Activated CD8-positive, alpha-beta memory T cell treated with anti-CD3 and anti-CD28 coated beads, Interleukin-2, amount 50 U/mL, for 48 hours (primary cell): ENCODE measurements at places on chromosomes 12 and 14.

DNA sequence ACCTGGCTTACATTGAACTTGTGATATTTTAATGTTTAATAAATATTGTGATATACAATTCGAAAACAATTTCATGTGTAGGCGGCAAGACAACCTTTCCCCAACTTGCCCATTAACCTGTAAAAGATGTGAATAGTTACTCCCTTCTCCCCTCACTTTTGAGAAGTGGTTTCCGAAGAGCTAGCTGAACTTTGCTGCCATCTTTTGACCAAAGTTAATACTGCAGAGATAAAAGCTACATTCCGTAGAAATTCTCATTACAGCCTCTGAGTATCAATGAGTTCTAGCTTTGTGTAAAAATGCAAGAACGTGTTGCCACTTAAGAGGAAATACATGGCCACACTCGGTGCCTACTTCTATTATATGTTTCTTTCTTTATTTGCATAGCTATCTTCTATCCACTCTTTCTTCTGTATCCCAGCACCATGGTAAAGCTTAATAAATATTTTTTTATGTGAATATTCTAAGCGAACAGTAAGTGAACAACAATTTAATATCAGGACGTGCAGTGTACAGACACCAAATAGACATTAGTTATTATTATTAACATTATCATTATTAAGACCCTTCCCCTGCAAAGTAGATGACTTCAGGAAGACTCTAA lies 105.1 kb upstream of the TMEM260 start:
- no peak for DNase-seq

- DNase-seq, result no peak
Observed at GRCh38 chr14:75961662-75962061, 20.1 kb downstream of the TGFB3 start.

GRCh38 chr14:59075506-59075905 lies 113.0 kb upstream of the DAAM1 start:
- DNase-seq, result no peak

DNA sequence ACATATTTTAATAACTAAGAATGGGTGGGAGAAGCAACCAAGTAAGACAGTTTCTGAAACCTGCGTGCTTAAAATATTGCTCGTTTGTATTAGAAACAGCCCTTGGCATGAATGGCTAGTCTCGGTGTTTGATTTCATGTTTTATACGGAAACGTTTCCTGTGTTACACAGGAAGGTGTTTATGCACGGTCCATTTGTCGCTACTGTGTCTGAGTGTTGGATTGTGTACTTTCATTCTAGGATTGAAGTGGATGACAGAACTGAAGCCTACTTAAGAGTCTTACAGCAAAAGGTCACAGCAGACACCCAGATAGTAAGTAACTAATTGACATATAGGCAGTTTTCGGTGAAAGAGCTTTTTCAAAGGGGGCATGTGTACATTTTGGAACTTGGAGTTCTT lies 19.6 kb downstream of the PIWIL1 start:
- no peak for DNase-seq

DNA sequence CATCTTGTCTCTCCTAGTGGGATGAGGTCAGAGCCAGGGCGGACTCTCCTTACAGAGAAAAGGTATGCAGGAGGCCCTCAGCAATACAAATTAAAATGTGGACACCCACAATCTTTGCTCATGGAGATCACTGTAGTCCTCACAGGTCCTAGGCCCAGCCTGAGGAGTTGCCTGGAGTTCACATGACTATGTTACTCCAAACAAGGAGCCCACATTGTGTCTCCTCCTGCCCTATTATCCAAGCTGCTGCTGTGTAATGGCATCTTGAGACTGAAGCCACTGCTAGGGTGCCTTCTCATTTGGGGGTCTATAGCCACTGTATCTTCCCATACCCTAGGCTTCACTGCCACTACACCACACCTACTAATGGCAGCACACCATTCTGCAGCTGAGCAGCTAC lies 11.0 kb downstream of the OR4K1 start:
- no peak for DNase-seq

DNA sequence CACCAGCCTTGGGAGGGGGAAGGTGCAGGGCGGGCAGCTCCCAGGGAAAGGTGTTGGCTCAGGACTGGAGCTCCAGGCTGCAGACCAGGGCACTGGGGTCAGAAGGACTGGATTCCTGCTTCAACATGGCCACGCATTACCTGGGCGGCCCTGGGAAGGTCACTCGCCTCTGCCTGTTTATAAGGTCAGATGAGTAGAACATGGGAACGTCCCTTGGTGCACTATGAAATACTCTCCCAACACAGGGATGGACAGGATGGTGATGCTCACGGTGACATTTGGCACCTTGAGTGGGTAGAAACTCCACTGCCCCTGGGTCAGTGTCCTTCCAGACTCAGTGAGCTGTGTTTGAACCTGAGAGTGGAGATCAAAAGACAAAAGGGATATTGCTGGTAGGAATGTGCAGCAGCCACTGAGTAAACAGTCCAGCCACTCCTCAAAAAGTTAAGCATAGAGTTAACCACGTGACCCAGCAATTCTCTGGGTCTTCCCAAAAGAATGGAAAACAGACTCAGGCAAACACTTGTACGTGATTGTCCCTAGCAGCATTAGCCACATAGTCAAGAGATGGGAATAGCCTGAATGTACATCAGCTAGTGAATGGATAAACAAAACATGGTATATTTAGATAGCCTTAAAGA lies 9.1 kb upstream of the BDKRB2 start:
- DNase-seq, result no peak

GRCh38 chr12:56450241-56450640 lies 1.0 kb upstream of the TIMELESS start:
- no peak for DNase-seq

- no peak for DNase-seq
Observed at GRCh38 chr14:93975791-93976476, 436 bp downstream of the ASB2 start.

DNA sequence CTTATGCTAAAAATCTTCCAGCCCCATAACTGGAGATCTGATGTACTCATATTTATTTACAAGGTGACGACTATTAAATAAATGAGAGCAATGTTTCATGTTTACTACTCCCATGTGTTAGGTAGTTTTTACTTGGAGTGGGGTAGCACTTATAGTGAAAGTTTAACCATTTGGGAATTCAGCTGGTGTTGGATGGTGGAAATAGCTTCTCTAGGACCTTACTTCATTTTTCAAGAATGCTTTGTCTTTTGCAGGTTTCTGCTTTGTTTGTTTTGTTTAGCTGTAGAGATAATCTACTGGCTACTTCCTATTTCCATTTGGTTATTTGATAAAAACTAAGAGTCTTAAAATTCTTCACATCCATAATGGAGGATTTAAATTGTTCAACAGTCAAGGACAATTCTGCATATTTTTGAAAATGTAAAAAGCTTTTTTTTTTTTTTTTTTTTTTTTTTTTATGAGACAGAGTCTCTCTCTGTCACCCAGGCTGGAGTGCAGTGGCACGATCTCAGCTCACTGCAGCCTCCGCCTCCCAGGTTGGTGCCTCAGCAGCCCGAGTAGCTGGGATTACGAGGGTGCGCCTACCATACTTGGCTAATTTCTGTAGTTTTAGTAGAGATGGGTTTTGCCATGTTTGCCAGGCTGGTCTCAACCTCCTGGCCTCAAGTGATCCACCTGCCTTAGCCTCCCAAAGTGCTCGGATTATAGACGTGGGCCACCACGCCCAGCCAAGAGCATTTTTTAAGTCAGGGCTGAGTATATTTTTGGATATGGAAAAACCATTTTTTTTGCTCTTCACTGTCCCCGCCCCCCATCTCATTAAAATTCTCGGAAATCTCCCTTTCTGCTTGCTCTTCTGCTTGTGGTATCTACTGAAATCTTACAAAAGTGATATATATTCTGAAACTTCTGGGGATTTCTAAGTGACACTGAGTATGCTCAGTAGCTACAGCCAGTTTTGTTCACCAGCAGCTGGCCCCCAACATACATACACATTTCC lies 1.4 kb upstream of the ABCD2 start:
- peak; percentile 76 for DNase-seq

DNA sequence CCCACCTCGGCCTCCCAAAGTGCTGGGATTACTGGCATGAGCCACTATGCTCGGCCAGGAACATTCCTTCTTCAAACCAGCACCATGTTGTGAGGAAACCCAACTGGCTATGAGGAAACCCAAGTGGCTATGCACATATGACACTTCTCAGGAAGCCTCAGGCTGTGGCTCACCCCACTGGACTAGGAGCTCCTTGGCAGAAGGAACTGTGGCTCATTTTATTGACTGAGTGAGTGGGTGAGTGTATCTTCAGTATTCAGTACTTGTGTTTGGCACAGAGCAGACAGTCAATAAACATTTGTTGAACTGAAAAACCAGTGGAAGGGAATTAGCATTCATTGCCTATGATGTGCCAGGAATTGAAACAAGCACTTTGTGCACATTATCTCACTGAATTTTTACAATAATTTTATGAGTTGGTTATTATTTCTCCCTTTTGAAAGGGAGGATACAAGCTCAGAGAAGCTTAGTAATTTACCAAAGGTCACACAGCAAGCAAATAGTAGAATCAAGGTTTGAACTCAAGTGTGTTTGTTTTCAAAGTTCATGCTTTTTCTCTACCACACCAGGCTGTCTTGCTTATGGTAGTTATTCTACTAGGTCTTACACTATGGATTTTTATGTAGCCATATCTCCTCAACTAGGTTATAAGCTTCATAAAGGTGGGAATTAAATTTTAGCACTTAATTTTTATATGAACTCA lies 121.6 kb downstream of the VEZT start:
- no peak for DNase-seq

GRCh38 chr14:51933191-51933590 lies 56.2 kb upstream of the RTRAF start:
- no peak for DNase-seq

DNA sequence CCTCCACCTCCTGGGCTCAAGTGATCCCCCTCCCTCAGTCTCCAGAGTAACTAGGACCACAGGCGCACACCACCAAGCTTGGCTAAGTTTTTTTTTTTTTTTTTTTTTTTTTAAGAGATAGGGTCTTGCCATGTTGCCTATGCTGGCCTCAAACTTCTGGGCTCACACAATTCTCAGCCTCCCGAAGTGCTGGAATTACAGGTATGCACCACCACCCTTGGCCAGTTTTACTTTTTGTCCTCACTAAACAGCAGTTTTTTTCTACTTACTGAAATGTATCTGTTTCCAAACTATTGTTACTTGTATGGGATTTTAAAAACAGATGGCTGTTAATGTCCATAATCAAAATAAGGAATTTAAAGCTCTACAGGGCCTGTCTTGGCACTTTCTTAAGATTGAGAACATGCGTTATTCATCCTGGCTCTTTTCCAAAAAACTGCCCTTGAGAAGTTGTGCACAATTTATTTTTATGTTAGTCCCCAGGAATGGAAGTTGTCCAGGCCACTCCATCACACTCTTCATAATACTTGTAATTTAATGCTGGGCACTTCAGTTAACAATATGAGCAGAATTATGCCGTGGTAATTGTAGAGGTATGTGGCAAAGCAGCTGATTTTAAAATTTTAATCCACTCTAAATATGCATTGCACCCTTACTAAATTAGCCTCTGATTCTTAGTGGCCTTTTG lies 51.9 kb upstream of the REP15 start:
- DNase-seq, result no peak

GRCh38 chr14:100619396-100620254 lies 32.4 kb upstream of the BEGAIN start:
- peak; percentile 34 for DNase-seq

- no peak for DNase-seq
Observed at GRCh38 chr12:90254796-90255195, 546.2 kb upstream of the ATP2B1 start.

- no peak for DNase-seq
Observed at GRCh38 chr14:24056800-24057184, 5.0 kb downstream of the CARMIL3 start.

GRCh38 chr14:70988452-70988851 lies 81.2 kb downstream of the PCNX1 start:
- no peak for DNase-seq

DNA sequence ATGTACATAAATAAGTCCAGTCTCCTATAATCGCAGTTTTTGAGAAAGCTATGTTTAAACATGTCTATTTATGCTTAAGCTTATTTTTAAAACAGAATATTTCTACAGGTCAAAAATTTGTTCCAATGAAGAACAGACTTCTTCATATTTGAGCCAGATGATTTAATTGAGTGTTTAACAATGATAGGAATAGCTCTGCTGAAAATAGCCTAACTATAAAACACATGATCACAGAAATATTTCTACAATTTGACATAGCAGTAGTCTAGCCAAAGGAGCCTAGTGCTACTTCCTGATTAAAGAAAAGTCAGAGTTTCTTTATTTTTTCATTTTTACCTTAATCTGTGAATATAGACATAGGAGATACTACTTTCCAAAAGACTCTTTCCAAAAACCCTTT lies 29.4 kb downstream of the DCP1B start:
- no peak for DNase-seq

DNA sequence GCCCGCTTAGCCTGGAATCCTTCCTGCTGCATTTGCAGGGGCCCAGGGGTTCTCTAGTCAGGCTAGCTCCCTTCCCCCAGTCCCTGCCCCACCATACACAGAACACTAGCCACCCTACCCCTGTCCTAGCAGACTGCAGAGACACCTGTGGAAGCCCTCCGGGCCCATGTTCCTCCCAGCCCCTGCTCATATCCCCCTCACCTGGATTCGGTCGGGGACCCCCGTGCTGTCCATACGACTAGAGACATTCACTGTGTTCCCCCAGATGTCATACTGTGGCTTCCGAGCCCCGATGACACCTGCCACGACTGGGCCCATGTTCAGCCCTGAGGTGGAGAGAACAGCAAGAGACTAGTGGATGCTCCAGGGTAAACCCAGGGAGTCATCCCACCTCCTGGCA lies 20.2 kb downstream of the ADCY6 start:
- no peak for DNase-seq

DNA sequence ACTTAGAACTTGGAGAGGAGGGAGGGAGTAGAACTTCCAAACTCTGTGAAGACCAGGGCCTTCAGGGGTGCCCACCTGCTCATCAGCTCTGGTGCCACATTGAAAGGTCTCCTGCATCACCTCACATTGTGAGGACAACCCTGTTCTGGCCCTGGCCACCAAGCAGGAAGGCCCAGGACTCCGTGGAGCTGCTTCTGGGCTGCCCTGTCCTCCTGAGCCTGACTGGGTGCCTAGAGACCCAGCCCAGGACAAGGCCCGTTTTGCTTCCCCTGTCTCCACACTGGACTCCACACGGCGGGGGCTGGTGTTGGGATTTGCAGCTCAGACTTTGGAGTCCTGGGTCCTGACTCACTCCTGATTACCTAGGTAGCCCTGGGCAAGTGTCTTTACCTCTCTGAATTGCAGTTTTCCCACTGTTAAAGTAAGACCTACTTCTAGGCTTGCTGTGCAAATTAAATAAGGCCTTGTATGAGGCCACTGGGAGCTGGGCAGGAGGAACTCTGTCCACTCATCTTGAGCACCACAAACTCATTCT lies 12.5 kb upstream of the KRT82 start:
- DNase-seq, result no peak

DNA sequence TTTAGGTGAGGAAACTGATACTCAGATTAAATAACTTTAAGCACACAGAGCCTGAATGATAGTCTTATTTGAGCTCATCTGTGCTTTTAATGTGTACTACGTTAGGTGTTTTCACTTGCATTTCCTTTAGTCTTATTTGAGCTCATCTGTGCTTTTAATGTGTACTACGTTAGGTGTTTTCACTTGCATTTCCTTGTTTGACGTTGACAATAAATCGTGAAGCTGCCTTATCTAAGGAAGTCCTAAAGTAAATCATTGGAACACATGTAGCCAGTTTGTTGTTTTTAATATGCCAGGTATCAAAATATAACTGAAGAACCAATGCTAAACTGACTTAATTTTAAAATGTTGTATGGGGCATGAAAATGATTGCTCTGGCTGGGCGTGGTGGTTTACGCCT lies 2.0 kb downstream of the RAP1B start:
- DNase-seq, result no peak
